ENCODE measurements at places on chromosomes 1 and 21. TPM values are rescaled to one million over a fixed set of nuclear protein-coding genes. Genes with fewer than 3 reads are reported as not detected.

Gene COL24A1
- total RNA-seq = 0.38 TPM

Gene MAP10
- total RNA-seq = 1.2 TPM

Gene CLCA1
- not detected for total RNA-seq

Gene C1orf210
- not detected for total RNA-seq

Gene PAPPA2
- total RNA-seq = 0.97 TPM

Gene DCST1
- not detected for total RNA-seq

Gene CELSR2
- total RNA-seq = 2.8 TPM

Gene LRRC38
- not detected for total RNA-seq

Gene PSRC1
- total RNA-seq = 1.7 TPM

Gene LIPI
- not detected for total RNA-seq

Gene CA6
- not detected for total RNA-seq

Gene ACTN2
- total RNA-seq = 7.4 TPM

Gene MMP23B
- total RNA-seq = 78.5 TPM

Gene KISS1
- not detected for total RNA-seq

Gene PPIAL4G
- not detected for total RNA-seq

Gene SH3D21
- 2.8 TPM for total RNA-seq

Gene CHI3L1
- total RNA-seq = 30.3 TPM

Gene CFAP74
- total RNA-seq = not detected

Gene CLEC20A
- not detected for total RNA-seq

Gene GIPC2
- 3.0 TPM for total RNA-seq

Gene FBLIM1
- total RNA-seq = 328 TPM

Gene NOTCH2
- total RNA-seq = 126 TPM

Gene ADAMTSL4
- 79.6 TPM for total RNA-seq

Gene FCRL2
- 0.19 TPM for total RNA-seq

Gene C1orf115
- total RNA-seq = 7.4 TPM

Gene ZNF692
- total RNA-seq = 14.7 TPM

Gene LAMC2
- 2.9 TPM for total RNA-seq

Gene C2CD4D
- total RNA-seq = not detected

Gene ZSWIM5
- 1.9 TPM for total RNA-seq

Gene STUM
- 3.9 TPM for total RNA-seq

Gene VHLL
- total RNA-seq = not detected

Gene GSTM5
- 25.4 TPM for total RNA-seq

Gene USF1
- total RNA-seq = 33.5 TPM

Gene PTTG1IP
- 246 TPM for total RNA-seq

Gene CNIH3
- 2.6 TPM for total RNA-seq

Gene NRIP1
- total RNA-seq = 40.5 TPM

Gene TMEM52
- total RNA-seq = not detected

Gene CYP2J2
- not detected for total RNA-seq

Gene PLA2G5
- total RNA-seq = 6.7 TPM

Gene AGMAT
- total RNA-seq = not detected

All from posterior vena cava (tissue), 2 donors.